ENCODE measurements at places on chromosomes 3 and 15.

DNA sequence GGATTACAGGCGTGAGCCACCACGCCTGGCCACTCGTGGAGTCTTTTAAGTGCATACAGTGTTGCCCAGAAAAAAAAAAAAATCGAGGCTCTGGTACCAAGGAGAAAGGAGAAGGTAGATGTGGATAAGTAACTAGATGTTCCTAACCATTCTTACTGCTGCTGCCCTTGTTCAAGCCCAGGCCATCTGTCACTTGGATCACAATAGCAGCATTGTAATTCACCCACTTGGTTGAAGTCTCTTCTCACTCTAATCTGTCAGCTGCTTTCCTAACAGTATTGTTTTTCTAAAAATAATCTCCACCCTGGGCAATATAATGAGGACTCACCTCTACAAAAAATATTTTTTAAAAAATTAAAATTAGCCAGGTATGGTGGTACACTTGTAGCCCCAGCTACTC, 58.0 kb upstream of the CRTC3 start:
- DNase-seq: no peak

- DNase-seq: peak; percentile 68
These were observed 7.5 kb upstream of the TM4SF1 start for GRCh38 chr3:149384911-149385321.

DNA sequence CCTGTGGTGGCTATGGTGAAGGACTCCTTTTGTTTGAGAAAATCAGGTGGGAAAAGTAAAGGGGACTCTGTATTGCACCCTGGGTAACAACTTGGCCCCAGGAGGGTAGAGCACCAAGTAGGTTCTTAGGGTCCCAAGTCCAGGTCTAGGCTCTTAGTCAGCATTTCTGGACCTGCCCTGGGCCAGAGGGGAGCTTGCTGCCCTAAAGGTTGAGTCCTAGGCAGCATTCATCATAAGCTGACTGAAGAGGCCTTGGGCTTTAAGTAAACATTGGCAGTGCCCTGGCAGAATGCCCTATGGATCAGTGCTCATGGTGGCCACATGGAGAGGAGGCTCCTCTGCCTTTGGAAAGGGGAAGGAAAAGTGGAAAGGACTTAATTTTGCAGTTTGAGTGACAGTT, 268.5 kb upstream of the CTNNB1 start:
- no peak for DNase-seq

DNA sequence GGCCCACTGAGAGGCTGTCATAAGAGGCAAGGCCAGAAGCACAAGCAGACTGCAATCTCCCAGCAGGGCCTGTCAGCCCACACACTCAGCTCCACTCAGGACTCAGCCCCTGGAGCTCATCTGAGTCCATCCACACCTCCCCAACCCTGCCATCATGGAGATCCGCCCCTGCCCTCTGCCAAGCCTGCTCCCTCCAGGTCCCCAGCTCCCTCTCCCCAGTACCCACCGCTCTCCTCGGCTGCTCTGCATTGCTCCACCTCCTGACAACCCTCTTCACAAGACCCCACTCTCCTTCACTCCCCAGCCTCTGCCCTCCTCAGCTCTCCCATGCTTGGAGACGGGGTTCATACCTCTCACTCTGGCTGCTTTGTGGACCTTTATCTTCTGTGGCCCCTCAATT, 11.1 kb downstream of the POC1A start:
- DNase-seq: no peak

DNA sequence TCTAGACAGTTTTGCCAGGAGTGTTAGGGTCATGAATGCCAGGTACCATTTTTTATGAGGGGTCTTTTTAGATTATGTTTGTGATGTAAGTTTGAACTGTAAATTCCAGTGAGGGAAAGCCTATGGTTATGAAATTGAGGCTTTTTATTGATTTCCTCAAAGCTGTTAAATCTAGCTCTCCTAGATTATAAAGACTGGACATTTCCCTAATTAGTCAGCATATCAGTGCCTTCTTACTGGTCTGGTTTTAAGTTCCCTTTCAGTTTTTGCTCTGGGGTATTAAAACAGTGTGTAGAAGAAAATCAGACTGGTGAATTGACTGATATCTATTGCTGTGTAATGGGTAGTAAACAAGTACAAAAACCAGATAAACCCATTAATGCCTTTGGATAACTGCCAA, 39.2 kb downstream of the LRRC49 start:
- DNase-seq: no peak

DNA sequence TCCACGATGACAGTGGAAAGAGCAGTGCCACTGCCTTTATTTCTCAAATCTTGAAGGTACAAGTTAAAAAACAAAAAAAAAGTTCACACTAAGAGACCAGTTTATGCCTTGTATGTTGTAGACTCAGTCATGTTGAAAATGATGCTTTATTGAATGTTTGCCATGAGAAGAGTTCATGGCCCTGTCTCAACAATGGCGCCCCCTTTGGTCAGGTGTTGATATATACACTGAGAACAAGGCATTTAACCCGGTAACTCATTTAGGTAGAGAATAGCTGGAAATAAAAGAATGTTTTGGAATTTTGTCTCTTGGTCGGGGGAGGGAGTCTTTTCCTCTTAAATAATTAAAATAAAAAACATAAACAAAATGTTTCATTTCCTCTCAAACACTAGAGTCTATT, 145.6 kb upstream of the SLC2A2 start:
- no peak for DNase-seq

DNA sequence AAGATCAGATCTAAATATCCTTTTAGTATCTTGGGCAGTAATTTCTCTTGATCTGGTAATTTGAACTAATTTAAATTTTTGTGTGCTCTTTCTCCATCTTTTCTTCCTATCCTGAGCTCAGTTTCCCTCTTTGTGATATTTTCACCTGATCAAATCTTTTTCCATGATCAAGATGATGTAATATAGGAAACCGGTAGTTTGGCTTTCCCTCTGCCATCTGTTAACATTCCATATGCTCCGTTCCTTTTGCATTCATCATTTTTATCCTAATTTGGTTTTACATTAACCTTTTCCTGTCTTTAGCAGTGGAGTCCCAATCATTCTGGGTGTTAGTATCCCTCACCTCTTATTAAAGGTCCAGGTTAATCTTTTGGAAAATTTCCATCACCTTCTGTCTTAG, 5.9 kb upstream of the ABHD6 start:
- DNase-seq: no peak

DNA sequence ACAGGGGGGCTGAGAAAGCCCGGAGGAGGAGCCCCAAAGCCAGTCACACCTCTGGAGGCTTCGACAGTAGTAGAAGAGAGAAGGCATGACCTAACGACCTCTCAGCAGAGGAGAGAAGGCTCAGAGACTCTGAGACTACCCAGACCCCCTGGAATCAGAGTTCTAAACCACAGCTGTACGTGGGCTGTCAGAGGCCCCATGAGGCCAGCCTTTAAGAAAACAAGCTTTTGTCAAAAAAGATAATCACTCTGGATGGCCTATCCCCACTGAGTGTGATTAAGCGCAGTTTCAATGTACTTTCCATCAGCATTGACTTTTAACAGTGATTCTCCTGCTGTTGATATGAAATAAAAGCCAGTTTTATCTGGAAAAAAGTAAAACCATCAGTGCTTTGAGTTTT, 330.3 kb downstream of the CLSTN2 start:
- no peak for DNase-seq

DNA sequence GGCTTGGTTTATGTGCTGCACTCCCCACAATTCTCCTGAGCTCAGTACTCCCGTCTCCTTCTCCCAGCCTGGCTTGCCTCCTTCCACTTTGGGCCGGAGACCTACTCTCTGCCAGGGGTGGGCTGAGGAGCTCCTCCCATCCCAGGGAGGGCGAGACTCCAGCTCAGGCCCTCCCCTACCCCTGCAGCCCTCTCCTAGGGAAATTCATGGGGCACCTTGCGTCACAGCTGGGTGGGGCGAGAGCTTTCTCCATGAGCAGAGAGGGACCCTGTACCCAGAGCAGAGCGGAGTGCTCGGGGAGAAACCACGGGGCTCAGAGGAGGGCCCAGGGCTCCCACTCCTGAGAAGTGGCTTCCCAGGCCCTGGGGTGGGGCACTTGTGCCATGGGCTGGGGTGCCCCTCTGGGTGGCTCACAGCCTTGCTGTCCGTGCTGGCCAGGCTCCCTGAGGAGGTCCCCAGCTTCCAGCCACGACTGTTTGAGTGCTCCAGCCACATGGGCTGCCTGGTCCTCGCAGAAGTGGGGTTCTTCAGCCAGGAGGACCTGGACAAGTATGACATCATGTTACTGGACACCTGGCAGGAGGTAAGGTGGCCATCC, 13.3 kb downstream of the VILL start:
- DNase-seq: no peak

DNA sequence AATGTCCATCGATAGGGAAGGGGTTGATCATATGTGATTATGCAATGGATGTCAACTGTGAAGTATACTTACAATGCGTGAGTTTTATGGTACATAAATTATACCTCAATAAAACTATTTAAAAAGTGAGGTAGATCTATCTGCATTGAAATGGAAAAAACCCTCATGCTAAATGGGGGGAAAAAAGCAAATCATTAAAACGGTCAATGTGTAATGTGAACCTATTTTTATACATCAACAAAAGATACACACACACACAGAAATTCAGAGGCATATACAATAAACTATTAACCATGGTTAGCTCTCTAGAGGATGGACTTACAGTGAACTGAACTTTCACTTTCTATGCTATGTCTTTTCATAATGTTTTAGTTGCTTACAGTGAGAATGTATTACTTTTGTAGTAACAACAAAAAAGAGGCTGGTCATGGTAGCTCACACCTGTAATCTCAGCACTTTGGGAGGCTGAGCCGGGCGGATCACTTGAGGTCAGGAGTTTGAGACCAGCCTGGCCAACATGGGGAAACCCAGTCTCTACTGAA, 23.1 kb downstream of the STIMATE start:
- DNase-seq: no peak

DNA sequence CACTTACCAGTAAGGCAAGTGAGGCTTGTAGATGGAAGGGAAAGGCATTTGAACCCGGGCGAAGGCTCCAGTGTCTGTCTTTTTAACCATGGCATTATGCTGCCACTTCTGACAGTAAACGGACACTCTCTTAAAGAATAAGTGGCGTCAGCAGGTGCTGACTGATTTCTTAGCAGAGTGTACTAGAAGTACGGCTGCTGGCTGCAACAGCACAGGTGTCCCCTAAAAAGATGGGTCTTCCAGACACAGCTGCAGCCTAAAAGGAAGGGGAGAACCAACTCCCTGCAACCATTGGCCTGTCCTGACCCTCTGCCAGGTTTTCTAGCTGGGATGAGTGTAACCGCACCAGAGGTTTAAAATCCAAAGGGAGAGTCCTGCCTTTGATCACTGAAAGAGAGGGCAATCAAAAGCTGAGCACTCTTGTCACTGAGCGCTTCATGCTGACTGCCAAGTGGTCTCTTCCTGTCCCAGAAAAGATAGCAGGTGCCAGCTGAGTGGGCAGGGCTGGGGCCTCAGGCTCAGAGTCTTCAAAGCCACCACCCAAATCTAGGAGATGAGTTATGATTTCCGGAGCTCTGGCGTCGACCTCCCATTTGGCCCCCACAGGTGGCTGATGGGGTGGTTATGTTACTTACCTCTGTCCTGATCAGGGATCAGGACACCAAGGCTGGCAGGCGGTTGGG, 255.8 kb downstream of the SLCO3A1 start:
- no peak for DNase-seq

DNA sequence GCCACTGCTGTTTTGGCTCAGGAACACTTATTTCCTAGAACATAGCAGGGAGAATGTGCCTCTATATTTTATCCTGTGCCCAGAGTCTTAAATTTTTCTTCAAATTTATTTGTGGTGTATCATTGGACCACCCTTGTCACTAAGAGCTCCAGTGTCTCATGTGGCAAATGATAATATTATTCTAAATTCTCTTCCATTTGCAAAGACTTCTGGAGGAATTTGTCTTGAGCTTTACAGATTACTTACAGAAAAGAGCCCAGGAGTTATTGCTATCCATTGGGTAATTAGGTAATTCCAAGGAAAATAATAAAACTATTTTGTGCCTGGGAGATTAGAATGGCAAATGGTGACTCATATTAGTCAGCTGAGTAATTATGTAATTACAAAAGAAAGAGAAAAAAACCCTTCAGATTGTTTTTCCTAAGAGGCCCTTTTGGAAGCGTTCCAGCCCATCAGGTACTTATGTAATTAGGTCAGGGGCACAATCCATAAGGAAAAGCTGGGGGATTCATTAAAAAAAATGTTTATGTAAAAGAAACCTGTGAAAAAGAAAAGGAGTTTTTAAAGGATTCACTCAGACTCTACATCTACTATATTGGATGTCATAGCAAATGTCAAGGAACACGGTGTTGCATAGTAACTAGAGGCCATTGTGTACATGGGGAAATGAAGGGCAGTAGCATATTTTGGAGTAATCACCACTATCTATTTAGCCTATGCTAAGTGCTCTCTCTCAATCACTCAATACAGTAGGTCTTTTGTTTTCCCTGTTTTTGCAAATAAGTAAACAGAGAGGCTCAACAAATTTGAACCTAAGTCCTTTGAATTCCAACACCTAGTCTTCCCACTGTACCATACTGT, 380.9 kb upstream of the RARB start:
- no peak for DNase-seq

GRCh38 chr3:188187053-188187452, 33.1 kb downstream of the LPP start:
- peak; percentile 24 for DNase-seq

GRCh38 chr15:31477851-31478701, 151.4 kb downstream of the KLF13 start:
- no peak for DNase-seq

DNA sequence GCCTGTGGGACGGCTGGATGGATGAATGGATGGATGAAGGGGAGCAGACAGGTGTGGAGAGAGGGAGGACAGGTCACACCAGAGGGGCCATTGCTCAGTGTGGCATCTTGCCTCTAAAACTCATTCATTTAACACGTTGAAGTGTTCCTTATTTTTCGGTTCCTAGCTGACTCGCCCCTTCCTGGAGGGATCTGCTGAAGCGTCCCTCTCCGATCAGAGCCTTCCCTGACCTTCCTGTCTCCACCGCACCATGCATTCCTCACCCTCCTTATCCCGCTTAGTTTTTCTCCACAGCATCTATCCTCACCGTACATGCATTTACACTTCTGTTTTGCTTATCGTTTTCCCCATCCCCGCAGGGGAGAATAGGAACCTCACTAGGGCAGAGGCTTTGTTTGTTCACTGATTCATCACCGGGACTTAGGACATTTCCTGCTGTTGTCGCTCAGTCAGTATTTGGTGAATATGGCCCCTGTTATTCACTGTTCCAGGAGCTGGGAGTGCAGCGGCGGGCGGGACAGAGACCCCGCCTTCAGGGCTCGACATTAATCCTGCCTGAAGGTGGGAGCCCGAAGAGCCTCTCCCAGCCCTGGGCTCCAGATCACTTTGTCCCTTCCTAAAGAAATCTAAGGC, 32.0 kb downstream of the FOXL2 start:
- no peak for DNase-seq

DNA sequence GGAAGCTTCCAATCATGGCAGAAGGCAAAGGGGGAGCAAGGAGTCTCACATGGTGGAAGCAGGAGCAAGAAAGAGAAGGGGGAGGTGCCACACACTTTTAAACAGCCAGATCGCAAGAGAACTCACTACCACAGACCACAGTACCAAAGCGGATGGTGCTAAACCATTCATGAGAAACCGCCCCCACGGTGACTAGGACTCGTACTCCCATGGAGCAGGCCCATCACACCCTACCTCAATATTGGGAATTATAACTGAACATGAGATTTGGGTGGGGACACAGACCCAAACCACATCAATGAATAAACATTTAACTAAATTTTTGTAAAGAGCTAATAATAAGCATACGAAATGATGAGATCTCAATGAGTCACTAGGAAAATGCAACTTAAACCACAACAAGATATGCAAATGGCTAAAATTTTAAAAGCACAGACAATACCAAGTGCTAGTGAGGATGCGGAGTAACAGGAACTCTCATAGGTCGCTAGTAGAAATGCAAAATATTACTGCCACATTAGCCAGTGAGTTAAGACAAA, 10.0 kb downstream of the MRPS25 start:
- DNase-seq: no peak

GRCh38 chr3:46299608-46300460, 54.1 kb upstream of the CCR2 start:
- DNase-seq: no peak

All from HS-5 (cell line).